ENCODE measurements at places on chromosomes 5 and 9.
A peak's percentile ranks its signal among the peaks of the same experiment; 100 is the strongest.

DNA sequence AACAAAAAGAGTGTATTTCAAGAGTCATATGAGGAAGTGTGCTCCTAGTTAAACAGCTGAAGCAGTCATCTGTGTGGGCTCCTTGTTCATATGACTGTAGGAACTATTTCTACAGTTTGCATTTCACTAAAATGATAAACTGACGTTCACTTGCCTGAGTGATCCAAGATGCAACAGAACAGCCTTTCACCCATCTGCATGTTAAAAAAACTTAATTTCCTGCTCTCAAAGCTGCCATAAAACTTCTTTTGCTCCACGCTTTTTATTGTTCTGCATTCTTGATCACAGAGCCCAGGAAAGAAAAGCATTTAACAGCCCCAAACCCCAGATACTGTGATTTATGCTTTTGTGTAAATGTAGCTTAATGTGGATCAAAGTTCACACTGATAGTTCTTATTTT, 43.9 kb downstream of the ZNF608 start:
- H3K27me3 ChIP-seq, result no peaks in the 10 kb centered on the region
- peaks cover 15% of the 10 kb centered on the region for H3K36me3 ChIP-seq
- peak overlapping the region; percentile 39 for H3K4me3 ChIP-seq
- peaks cover 98% of the 10 kb centered on the region for H3K4me1 ChIP-seq
- peak overlapping the region; percentile 2 for H3K27ac ChIP-seq

GRCh38 chr5:71587766-71588532, 809 bp downstream of the MCCC2 start:
- H3K4me3 ChIP-seq, result peak overlapping the region; percentile 84
- H3K27ac ChIP-seq, result peak overlapping the region; percentile 53
- H3K4me1 ChIP-seq, result peaks cover 24% of the 10 kb centered on the region
- no peaks in the 10 kb centered on the region for H3K27me3 ChIP-seq

GRCh38 chr5:28313321-28313951, 1275.0 kb upstream of the CDH9 start:
- no peak for DNase-seq
- peaks cover 14% of the 10 kb centered on the region for H3K4me1 ChIP-seq
- H3K27me3 ChIP-seq, result no peaks in the 10 kb centered on the region
- H3K36me3 ChIP-seq, result no peaks in the 10 kb centered on the region
- no peak overlapping the region for H3K27ac ChIP-seq
- H3K4me3 ChIP-seq, result no peak overlapping the region

DNA sequence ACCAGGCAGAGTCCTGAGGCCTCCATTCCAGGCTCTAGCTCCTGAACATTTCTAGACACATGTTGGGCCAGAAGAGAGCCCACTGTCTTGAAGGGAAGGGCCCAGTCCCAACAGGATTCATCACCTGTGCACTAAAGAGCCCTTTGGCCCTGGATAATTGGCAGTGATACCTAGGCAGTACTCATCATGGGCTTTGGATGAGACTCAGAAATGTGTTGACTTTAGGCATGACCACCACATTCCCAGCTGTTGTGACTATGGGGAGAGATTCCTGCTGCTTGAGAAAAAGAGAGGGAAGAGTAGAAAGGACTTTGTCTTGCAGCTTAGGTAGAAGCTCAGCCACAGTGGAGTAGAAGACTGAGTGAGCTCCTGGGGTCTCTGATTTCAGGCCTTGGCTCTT, 138.4 kb upstream of the DAPK1 start:
- DNase-seq, result no peak
- no peak overlapping the region for H3K27ac ChIP-seq
- no peak overlapping the region for H3K4me3 ChIP-seq
- no peaks in the 10 kb centered on the region for H3K36me3 ChIP-seq

DNA sequence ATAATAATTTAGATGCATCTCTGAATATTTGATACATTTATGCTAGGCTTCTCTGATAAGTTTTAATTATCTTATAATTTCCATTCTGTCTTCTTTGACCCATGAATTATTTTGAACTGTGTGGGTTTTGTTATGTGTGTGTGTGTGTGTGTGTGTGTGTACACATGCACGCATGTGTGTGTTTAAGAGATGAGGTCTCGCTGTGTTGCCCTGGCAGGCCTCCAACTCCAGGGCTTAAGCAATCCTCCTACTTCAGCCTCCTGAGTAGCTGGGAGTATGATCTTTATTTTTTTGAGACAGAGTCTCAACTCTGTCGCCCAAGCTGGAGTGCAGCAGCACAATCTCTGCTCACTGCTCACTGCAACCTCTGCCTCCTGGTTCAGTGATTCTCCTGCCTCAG, 75.4 kb downstream of the NDUFAF2 start:
- DNase-seq, result no peak
- H3K4me1 ChIP-seq, result no peaks in the 10 kb centered on the region
- no peaks in the 10 kb centered on the region for H3K27me3 ChIP-seq
- H3K27ac ChIP-seq, result no peak overlapping the region
- H3K36me3 ChIP-seq, result no peaks in the 10 kb centered on the region
- H3K4me3 ChIP-seq, result no peak overlapping the region

GRCh38 chr9:2642068-2642467, 20.5 kb downstream of the VLDLR start:
- no peaks in the 10 kb centered on the region for H3K4me1 ChIP-seq
- H3K4me3 ChIP-seq, result no peak overlapping the region
- H3K27me3 ChIP-seq, result no peaks in the 10 kb centered on the region
- DNase-seq, result no peak
- peaks cover 61% of the 10 kb centered on the region for H3K36me3 ChIP-seq

DNA sequence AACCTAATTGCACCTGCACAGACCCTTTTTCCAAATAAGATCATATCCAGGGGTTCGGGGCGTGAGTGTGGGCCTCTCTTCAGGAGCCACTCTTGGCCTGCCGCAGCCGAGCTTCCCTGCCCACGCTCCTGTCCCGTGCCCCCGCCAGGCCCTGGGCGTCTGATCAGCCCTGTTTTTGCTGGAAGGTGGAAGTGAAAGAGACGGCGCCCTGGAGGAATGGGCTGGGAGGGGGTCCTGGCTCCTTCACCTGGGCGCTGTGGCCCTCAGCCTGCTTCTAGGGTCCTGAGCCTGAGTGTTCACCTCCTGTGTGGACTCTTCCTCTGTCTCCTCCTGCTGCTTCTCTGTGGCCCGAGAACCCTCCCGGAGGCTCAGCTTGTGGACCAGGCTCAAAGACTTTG, 11.2 kb upstream of the COL5A1 start:
- H3K4me1 ChIP-seq, result peaks cover 17% of the 10 kb centered on the region
- H3K4me3 ChIP-seq, result no peak overlapping the region
- no peak overlapping the region for H3K27ac ChIP-seq
- no peak for DNase-seq
- no peaks in the 10 kb centered on the region for H3K36me3 ChIP-seq
- no peaks in the 10 kb centered on the region for H3K27me3 ChIP-seq

GRCh38 chr9:36728651-36729520, 156.2 kb downstream of the MELK start:
- H3K27ac ChIP-seq, result no peak overlapping the region
- H3K4me3 ChIP-seq, result no peak overlapping the region
- peaks cover 3% of the 10 kb centered on the region for H3K27me3 ChIP-seq
- no peaks in the 10 kb centered on the region for H3K36me3 ChIP-seq

GRCh38 chr5:180982008-180982741, 6.5 kb upstream of the BTNL3 start:
- DNase-seq, result no peak
- H3K36me3 ChIP-seq, result no peaks in the 10 kb centered on the region
- H3K27ac ChIP-seq, result no peak overlapping the region
- peaks cover 3% of the 10 kb centered on the region for H3K27me3 ChIP-seq
- H3K4me1 ChIP-seq, result no peaks in the 10 kb centered on the region
- H3K4me3 ChIP-seq, result no peak overlapping the region

DNA sequence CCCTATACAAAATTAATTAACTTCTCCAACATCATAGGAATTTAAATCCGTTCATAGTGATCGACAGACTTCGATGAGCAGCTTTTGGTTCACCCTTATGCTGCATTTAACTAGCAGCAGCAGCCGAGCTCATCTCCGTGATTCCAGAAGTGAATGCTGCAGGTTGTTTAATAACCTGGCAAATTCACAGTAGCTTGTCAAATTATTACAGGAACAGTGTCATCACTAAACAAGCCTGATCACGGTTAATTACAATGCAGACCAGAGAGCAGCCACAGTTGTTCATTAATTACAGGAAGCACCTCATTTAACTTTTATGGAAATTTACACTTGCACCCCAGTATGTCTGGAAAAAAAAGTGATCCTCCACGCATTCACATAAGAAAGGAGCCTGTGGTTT, 188.2 kb downstream of the BNC2 start:
- H3K27me3 ChIP-seq, result no peaks in the 10 kb centered on the region
- no peaks in the 10 kb centered on the region for H3K36me3 ChIP-seq
- no peak for DNase-seq
- H3K4me1 ChIP-seq, result peaks cover 37% of the 10 kb centered on the region
- H3K27ac ChIP-seq, result no peak overlapping the region
- H3K4me3 ChIP-seq, result no peak overlapping the region

DNA sequence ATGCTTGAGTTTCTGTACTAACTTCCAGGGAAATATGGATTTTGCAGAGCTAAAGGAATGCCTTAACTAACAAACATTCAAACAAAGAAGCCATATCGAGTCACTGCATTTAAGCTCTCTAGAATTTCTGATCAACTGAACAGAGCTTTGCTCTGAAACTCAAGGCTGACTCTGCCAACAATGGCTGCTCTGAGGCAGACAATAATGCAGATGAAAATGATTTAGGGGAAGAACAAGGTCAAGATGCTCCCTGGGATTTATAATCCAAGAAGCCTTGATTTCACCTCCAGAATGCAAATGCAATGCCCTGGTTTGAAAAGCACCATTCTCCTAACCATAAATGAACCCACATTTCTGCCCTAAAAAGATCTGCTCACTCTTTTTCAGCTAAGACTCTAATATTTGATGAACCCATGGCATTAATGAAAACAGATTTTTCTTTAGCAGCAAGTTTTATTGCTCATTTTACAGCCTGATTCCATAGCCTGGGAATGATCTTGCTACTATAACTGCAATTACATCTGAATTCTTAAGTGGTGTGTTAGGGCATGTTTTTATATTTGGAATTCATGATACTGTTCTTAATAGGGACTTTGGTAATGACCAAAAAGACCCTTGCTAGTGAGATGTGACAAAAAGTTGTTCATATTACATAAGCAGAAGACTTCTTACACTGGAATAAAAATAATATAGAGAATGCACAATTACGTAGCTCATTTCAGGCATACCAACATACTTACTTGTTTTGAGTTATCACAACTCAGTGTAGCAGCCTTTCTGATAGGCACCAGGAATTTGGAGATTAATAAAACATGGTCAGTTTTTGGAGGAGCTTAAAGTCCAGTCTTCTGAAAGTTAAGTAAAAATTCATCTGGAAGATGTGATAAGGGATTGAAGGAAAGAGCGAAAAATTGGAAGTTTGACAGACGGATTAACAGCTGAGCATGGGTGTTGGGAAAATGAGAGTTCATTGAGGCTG, 169.4 kb downstream of the TRPM3 start:
- no peaks in the 10 kb centered on the region for H3K36me3 ChIP-seq
- H3K4me1 ChIP-seq, result peaks cover 5% of the 10 kb centered on the region
- H3K27me3 ChIP-seq, result no peaks in the 10 kb centered on the region
- no peak for DNase-seq

DNA sequence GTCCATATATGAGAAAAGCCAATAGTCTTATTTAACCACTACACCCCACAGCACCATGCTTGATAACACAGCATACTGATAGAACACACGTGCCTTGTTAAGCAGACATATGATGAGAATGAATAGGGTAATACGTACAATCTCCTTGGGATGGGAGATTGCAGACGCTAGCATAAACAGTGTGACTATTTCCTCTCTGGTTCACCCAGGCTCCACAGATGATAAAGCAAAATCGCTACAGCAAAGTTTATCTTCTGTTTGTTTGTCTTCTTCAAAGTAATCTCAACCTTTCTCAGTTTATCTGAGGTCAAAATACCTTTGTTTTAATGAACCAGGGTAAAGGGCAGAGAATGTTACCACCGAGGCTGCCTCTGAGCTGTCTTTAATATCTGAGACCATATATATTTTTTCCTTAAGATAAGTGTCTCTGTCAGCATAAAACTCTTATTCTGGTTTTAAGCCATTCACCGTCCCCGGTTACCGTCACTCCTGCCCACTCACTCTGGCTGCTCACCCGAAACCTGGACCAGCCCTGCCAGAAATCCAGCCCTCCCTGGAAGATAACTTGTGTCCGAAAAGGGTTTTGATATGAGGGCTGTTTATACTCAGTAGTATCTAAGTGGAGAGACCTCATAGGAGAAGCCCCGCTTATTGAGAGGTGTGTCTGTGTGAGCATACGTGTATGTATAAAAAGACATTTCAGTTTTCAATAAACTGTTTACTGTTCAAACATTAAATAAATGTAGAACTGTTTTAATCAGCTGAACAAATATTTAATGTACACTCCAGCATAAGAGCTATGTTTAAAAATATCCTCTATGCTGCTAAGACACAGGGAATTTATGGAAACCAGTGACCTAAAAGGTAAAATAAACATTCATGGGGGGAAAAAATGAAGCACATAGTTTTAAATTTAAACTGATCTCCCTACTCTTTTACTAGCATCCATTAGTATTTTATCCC, 465.4 kb downstream of the RASEF start:
- no peak overlapping the region for H3K27ac ChIP-seq
- DNase-seq, result no peak
- no peaks in the 10 kb centered on the region for H3K36me3 ChIP-seq
- peaks cover 6% of the 10 kb centered on the region for H3K4me1 ChIP-seq
- no peak overlapping the region for H3K4me3 ChIP-seq

- no peak for DNase-seq
- no peaks in the 10 kb centered on the region for H3K4me1 ChIP-seq
- H3K27ac ChIP-seq, result no peak overlapping the region
- H3K36me3 ChIP-seq, result peaks cover 17% of the 10 kb centered on the region
Observed at GRCh38 chr5:154418344-154418820, 27.4 kb upstream of the SAP30L start.

- H3K27ac ChIP-seq, result no peak overlapping the region
- no peaks in the 10 kb centered on the region for H3K27me3 ChIP-seq
- peaks cover 25% of the 10 kb centered on the region for H3K4me1 ChIP-seq
- no peaks in the 10 kb centered on the region for H3K36me3 ChIP-seq
Observed at GRCh38 chr5:74199005-74199404, 441.5 kb downstream of the ENC1 start.

GRCh38 chr9:79127661-79128060, 444.1 kb upstream of the TLE4 start:
- H3K4me1 ChIP-seq, result peaks cover 14% of the 10 kb centered on the region
- no peaks in the 10 kb centered on the region for H3K36me3 ChIP-seq
- H3K27ac ChIP-seq, result no peak overlapping the region
- no peak for DNase-seq
- no peaks in the 10 kb centered on the region for H3K27me3 ChIP-seq
- no peak overlapping the region for H3K4me3 ChIP-seq

DNA sequence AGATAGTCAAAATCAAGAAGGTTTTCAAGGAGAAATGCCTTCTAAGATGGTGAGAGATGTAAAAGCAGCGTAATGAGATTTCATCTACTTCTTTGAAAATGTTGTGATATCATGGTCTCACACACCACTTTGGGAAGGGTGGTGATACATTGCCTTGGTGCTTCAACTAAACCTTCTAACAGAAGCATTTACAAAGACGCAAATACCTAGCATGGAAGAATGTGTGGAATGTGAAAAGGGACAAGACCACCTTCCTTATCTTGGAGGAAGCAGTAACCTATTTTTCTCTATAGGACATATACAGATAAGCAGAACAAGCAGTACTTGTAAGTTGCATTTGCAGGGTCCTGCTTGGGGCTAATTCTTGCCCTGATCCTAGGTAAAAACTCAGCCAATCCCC, 38.8 kb downstream of the PCA3 start:
- DNase-seq, result no peak
- H3K27me3 ChIP-seq, result no peaks in the 10 kb centered on the region
- no peak overlapping the region for H3K27ac ChIP-seq
- no peaks in the 10 kb centered on the region for H3K4me1 ChIP-seq

Data from neural crest cell (in vitro differentiated cells).